ENCODE measurements at places on chromosomes 3 and 15.

- DNase-seq = no peak
Measured at GRCh38 chr15:51752888-51753287, 1.5 kb downstream of the TMOD2 start.

- no peak for DNase-seq
Measured at GRCh38 chr3:122484985-122485384, 29.8 kb downstream of the KPNA1 start.

GRCh38 chr3:152100491-152101132 is 168.1 kb upstream of the MBNL1 start:
- no peak for DNase-seq

DNA sequence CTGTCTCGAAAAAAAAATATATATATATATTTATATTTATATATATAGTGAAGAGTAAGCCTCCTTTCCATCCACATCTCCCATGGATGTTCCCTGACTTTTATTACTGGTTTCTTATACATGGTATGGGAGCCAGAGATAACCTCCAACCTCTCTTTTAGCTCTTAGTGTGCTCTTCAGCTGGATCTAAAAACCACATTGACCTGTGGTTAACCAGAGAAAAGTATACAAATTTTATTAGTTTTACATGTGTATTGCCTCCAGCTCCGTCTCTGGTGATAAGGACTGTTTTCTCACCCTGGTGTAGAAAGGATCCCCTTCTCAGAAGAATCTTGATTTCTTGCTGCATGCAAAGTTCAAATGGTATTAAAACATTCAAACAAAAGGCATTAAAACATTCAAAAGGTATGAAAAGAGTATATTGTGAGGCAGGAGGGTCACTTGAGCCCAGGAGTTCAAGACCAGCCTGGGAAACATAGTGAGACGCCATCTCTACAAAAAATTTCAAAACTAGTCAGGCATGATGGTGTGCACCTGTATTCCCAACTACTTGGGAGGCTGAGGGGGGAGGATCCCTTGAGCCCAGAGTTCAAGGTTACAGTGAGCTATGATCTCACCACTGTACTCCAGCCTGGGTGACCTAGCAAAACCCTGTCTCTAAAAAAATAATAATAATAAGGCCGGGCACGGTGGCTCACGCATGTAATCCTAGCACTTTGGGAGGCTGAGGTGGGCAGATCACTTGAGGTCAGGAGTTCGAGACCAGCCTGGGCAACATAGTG is 13.5 kb upstream of the TTBK2 start:
- no peak for DNase-seq

GRCh38 chr15:88231909-88232644 is 24.5 kb downstream of the NTRK3 start:
- no peak for DNase-seq

DNA sequence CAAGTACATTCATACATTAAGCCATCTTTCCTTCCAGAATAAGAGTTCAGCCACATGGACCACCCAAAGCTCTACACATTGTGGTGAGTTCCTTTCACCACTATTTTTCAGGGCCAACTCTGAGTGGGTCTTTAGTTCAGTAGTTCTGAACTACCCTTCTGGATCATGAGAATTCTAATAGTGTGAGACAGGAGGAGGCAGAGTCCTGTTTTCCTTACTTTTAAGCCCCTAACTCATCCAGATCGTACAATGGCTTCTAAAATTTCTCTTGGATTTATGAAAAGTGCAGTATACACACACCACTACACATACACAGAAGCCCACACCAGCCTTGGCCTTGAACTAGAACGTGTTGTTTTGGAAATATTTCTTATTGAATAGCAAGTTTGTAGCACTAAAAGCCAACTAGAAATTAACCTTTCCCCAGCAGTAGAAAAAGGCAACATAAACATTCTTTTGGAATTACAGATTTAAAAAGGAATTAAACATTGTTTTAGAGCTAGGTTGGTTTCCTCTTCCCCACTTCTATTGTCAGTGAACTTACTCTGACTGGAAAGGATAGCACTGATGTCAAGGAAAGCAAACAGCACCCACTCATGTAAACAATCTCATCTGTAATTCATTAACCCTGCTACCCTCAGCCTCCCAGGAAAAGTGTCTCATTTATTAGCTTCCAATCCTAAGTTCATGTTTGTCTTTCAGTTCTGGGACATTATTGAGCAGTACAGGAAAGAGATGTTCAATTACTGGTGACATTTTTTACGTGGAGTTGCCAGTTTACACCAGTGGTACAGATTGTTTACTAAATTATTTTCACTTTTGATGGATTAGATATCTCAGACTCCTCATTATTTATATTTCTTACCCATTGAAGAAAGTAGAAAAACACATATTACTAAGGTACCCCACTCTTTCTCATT is 95.7 kb upstream of the AGTR1 start:
- DNase-seq = no peak

DNA sequence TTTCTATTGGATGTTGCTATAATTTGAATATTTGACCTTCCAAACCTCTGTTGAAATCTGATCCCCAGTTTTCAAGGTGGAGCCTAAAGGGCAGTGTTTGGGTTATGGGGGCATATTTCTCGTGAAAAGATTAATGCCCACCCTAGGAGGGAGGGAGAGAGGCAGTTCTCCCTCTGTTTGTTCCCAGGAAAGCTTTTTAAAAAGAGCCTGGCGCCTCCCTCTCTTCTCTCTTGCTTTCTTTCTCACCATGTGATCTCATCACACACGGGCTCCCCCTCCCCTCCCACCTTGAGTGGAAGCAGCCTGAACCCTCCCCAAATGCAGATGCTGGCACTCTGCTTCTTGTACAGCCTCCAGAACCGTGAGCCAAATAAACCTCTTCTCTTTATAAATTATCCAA is 12.4 kb upstream of the GABRA5 start:
- no peak for DNase-seq

GRCh38 chr3:18579661-18580060 is 154.5 kb upstream of the SATB1 start:
- DNase-seq = no peak

- DNase-seq = no peak
Measured at GRCh38 chr3:158773845-158774830, 27.7 kb upstream of the MFSD1 start.

- DNase-seq = no peak
Measured at GRCh38 chr15:67228286-67228685, 26.2 kb downstream of the AAGAB start.

DNA sequence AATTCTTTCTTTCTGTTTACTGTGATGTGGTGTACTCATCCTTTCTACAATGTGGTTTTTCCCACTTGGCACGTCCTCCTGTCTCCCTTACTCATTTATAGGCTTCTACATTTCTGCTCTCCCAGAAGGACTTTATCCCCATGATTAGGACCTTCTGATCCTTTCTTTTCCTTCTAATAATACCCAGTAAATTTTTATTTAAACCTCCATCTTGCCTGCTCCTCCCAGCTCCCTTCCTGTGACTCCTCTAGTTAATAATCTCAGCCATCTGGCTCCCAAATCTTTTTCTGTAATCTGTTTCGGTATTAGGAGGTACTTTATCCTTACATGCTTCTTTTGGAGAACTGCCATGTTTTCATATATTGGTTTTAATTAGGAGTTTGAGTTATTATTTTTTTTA is 11.2 kb upstream of the P2RY1 start:
- DNase-seq = no peak

- no peak for DNase-seq
Measured at GRCh38 chr3:108073764-108074431, 16.9 kb downstream of the CD47 start.

GRCh38 chr15:91281947-91282346 is 181.9 kb downstream of the SV2B start:
- no peak for DNase-seq

DNA sequence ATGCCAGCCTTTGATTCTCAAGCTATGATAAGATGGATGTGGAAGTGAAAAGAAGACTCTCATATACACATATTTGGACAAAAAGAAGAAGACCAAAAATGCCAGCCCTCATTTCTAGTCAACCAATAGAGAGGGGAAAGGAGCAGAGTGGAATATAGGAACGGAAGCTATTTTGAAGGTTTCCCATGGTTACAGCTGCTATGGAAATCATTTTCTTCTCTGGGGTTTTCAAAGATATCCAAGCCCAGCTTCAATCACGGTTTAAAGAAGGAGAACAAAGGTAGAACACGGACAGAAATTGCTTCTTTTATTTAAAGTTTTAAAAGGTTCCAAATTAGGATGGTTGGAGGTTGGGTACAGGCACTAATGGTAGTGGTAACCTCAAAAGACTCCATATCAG is 181.0 kb upstream of the PRICKLE2 start:
- DNase-seq = no peak

DNA sequence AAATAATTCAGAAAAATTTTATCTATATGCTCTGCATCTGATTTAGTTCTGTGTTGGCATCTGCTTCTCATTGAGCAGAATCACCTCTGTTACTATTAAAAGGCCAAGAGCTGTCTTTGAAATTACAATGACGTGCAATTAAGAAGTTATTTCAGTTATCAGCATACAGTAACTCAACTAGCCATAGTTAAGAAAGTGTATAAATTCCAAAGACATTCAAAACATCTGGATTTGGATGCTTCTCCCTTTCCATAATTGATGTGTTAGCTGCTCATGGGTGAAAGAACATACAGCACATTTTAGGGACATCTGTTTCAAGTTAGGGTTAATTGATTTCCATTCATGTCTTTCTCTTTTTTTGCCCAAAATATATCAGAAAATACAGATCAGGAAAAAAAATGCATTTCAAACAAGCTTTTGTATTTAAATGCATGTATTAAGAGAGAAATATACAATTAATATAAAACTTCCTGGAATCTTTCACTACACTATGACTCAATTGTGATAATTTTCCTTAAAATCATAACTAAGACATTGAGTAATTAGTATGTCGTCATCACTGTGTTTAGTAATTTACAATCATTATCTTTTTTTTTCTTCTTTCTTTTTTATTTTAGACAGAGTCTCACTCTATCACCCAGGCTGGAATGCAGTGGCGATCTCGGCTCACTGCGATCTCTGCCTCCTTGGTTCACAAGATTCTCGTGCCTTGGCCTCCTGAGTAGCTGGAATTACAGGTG is 82.7 kb upstream of the MBNL1 start:
- no peak for DNase-seq

- peak; percentile 27 for DNase-seq
Measured at GRCh38 chr3:196968233-196969133, at the start of gene PIGZ. PIGZ (minus strand) TSS chr3:196968833; CDS start chr3:196952031, 16,802 bp downstream.

DNA sequence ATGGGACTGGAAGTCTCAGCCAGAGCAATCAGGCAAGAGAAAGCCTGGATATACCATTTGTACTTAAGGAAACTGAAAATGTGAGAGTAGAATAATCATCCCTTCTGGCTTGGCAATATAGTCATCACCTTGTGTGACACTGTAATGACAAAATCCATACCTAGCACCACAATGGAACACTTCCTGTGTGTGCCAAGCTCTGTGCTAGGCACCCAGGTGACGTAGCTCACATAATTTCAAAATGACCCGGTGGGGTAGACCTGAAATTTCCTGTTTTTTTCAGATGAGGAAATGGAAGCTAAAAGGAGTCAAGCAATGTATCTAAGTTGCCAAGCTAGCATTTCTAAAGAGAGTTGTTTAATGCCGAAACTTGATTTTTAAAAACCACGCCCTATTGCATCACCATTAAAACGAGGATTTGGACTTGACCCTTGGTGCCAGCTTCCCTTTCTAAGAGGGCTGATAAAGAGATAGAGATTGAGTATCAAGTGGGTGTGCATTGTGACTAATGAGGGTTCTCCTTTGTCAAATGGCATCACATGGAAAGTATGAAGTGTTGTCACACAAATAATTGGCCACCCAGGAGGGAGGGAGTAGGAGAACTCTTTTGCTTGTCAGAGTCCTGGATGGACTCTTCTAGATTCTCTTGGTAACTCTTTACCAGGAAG is 141.3 kb upstream of the PDZRN3 start:
- no peak for DNase-seq

DNA sequence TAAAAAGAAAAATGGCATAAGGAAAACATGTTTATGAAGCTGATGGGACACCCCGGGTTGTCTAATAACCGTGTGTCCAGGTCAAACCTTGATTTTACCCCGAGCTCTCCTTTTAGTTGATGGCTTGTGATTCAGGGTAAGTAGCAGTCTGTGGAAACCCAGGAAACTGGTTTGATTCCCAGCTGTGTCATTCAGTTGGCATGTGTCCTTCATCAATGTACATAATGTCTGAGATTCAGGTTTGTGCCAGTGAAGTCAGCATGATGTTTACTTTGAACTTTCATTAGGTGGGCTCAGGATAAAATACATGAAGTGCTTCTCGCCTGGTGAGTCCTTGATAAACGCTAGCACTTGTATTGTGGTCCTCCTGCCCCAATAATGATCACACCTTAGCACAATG is 4.3 kb upstream of the COPG1 start:
- DNase-seq = no peak

GRCh38 chr3:197023241-197023997 is 6.2 kb downstream of the MELTF start:
- no peak for DNase-seq

GRCh38 chr3:32794487-32795308 is 23.1 kb upstream of the TRIM71 start:
- no peak for DNase-seq

GRCh38 chr15:88656760-88657221 is 18.0 kb downstream of the ISG20 start:
- DNase-seq = no peak

DNA sequence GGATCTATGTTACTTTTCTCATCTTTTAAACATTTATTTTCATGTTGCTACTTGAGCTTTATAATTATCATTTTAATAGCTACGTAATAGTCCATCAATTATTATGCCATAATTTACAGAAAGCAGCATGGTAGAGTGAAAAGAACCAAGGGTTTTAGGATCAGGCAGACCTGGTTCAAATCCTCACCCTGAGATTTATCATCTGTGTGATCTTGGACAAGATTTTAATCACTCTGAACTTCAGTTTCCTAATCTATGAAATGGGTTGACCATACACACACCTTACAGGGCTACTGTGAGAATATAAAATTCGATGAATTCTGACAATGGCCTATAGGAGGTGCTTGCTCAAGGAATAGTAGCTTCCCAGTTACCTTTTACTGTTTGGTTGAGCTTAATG is 27.1 kb downstream of the BOC start:
- no peak for DNase-seq

- no peak for DNase-seq
Measured at GRCh38 chr3:55453886-55454496, 33.1 kb downstream of the WNT5A start.

GRCh38 chr3:53519065-53519709 is 24.8 kb downstream of the CACNA1D start:
- DNase-seq = no peak

Data from stimulated activated CD8-positive, alpha-beta memory T cell treated with anti-CD3 and anti-CD28 coated beads, Interleukin-2, amount 100 ng/mL, for 48 hours (primary cell).